SW 1271 (cell line): ENCODE measurements at places on chromosomes 5 and 9.

DNA sequence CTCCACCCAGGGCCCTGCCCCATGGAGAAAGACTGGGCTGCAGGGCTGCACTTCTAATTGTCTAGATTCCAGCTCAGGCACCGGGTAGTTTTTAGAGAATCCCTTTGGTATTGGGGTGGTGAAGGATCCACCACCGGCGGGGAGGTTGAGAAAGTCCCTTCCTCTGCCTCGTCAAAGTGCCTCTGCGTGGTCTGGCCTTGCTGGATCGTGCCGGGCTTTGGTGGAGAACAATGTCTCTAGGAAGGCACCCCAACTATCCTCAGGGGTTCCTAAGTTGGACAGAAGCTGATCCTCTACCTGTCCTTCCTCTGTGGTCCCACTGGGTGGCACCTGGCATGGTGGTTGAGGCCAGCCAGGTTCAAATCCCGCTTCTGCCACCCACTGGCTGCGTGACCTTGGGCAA, 7.3 kb upstream of the AMBP start:
- no peak for DNase-seq

GRCh38 chr9:78967596-78968217, 604.1 kb upstream of the TLE4 start:
- no peak for DNase-seq

GRCh38 chr5:15236911-15237508, 263.0 kb upstream of the FBXL7 start:
- no peak for DNase-seq

DNA sequence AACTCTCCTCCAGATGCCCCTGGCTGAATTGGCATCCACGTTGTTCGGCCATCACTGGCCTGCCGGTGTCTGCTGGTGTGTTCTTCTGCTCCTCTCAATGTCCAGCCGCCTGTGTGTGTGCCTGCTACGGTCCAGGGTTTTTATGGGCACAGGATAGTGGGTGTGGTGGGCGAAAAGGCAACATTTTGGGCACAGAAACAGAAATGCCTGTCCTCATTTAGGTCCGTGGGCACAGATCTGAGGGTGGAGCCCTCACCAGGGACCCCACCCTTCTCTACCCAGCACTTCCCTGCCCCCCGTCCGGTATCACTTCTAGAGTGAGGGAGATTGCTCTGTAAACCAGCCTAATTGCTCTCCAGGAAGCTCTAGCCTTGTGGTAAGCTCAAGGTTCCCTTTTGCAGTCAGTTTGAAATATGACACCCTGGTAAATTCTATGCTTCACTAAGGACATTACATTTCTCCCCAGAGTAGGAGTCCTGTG, 410.1 kb downstream of the MAT2B start:
- no peak for DNase-seq

DNA sequence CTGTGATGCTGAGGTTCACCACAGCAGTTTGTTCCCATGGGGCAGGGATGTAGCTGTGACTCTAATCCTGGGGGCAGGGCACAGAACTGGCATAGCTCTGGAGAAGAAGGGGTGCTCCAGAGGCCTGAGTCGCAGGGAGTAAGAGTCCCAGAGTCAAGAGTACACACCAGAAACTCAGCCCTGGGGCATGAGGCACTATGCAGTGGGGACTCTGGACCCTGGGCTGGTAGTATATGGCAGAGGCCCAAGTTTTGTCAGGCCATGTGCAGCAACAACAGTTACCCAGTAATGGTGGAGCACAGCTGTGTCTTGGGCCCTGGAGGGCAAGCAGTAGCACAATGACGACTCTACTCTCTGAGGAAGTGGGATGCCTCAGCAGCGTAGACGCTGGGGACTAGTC, 42.9 kb downstream of the TMEM38B start:
- DNase-seq: no peak

GRCh38 chr9:25716220-25716872, 38.1 kb upstream of the TUSC1 start:
- no peak for DNase-seq

DNA sequence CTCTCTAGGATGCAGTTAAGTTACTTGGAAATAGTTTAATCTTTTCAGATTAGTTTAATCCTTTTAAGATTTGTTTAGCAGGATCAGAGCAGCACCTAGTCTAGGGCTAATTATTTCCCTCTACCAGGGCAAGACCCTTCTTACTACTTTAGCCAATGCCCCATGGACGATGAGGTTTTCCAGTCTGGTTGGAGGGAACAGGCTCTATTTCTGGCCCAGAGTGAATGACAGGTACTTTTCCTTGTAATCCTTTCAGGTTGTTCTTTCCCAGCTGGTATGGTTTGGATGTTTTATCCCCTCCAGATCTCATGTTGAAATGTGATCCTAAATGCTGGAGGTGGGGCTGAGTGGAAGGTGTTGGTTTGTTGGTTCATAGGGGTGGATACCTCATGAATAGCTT, 27.2 kb downstream of the PTTG1 start:
- DNase-seq: no peak

DNA sequence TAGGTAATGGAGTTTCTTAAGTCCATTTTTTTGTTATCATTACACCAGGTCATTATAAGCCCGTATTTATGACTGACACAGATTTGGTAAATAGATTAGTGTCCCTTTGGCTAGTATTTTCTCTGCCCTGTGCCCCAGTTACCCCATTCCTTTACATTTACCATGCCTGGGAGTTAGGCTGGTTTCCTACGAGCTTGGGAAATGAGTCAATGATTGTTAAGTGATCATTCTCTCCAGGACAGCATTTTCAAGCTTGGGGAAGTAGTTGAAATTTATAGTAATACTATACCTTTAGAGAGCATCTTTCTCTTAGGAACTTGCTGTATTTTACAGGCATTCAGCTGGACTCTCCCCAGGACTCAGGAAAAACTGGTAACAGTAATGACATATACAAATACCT, 573.1 kb downstream of the TLE4 start:
- no peak for DNase-seq

- DNase-seq: no peak
Measured at GRCh38 chr5:77748160-77748559, 28.0 kb downstream of the TBCA start.

- no peak for DNase-seq
Measured at GRCh38 chr9:70374962-70375618, 39.4 kb downstream of the KLF9 start.

GRCh38 chr9:122151267-122151828, 8.2 kb downstream of the NDUFA8 start:
- no peak for DNase-seq

GRCh38 chr9:130948266-130948665, 9.2 kb upstream of the FIBCD1 start:
- no peak for DNase-seq

DNA sequence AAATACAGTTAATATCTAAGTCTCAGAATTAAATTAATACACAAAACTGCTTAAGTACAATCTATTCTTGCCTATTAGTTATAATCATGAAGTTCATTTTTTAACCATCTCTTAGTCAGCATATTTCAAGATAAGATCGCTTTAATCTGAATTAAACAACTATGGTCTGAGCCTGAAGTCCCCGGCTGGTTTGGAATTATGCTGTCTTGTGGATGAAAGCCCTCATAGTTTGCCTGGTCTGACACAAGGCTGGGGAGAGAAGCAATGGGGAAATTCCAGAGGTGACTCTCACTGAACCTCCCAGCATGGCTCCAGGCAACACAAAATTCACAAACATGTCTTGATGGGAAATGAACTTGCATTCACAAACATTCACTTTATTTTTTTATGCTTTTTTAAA, 28.0 kb upstream of the GRAMD2B start:
- no peak for DNase-seq

GRCh38 chr9:108275906-108276305, 579.9 kb downstream of the ACTL7B start:
- no peak for DNase-seq

DNA sequence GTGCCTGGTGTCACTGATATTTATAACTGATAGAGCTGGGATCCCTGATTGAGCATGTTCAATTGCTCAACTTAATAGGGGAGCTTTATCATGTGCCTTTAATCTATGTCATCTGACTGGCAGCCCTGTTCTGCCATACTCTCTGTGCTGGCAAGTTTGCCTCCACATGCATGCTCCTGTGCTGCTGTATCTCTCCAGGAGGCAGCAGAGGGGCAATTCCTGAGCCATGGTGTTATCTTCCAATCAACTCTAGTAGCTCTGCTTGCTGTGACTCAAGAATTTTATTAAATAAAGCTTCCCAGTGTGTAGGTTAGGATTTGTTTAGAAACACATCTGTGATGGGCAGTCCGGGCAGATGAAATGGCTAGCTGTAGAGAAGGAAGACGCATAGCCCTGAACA, 642.0 kb downstream of the KIF4B start:
- no peak for DNase-seq

DNA sequence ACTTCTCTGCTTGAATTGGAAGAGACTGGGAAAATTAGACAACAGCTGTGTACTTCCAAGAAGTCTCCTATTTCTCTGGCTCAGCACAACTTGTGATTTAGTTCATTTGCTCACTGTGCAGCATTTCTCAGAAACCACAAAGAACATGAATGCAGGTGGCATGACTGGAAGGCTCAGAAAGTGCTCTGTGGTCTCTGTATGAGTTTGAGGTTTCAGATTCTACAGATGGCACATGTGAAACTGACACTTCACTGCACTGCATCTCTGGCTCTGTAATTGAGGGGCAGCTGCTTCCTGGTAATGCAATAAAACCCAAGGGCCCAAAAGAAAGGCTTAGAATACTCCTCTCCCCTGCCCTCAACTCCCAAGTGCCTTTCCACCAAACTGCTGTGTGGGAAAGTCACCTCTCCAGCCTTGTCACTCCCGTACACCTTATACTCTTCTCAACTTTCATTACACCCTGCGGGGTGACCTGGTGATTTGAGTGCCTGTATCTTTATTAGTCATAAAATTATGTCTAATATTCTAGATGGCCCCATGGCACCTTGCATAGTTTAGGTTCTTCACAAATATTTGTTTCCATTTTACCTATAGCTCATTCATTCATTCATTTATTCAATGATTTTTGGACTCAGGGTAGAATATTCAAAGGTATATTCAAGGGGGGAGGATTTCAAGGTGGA, 82.5 kb downstream of the ESM1 start:
- no peak for DNase-seq
